ENCODE measurements at places on chromosomes 1 and 21.

DNA sequence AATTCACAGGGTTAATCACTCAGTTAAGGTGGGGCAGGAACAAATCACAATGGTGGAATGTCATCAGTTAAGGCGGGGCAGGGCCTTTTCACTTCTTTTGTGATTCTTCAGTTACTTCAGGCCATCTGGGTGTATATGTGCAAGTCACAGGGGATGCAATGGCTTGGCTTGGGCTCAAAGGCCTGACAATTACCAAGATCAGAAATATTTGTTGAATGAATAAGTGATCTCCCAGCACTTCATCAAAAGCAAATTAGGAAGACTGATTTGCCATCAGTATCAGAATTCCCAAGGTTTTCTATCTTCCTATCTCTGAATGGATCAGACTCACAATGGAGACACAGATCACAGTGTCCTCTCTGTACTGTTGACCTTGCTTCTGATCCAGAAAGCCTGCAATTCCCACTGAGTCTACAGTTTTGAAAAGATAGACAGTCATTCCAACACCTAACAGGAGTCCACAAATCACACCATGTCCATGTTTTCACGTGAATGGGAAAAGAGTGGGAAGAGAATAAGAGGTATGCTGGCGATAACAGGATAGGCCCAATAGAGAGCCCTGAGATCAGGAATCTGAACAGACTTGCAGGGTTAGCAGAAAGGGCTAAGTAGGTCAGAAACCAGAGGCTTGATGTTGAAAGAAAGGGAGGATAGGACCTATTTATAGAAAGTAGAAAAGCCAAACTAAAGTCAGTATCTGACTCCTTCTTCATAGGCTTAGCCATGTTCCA, 75.3 kb downstream of the KCNK1 start:
- no peak for DNase-seq

- DNase-seq: peak; percentile 49
Observed at GRCh38 chr1:156336242-156336641, 1.9 kb downstream of the CCT3 start.

GRCh38 chr1:94247138-94248094, 10.0 kb upstream of the ARHGAP29 start:
- peak; percentile 20 for DNase-seq

DNA sequence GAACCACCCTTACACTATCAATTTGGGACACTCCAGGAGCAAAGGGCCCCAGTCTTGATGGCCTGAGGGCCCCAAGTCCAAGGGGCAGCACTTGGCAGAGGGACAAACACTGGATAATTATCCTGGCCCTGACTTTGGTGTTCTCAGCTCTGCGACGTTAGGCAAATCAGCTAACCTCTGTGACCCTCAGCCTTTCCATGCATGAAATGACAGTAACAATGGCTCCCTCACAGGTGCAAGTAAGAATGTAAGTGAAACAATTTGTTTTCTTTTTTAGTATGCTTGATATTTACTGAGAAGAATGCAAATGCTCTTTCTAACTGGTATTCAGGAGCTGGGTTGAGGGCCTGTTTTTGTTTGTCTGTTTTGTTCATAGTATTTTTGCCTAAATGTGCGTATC, 61.6 kb upstream of the PRDX6 start:
- no peak for DNase-seq

DNA sequence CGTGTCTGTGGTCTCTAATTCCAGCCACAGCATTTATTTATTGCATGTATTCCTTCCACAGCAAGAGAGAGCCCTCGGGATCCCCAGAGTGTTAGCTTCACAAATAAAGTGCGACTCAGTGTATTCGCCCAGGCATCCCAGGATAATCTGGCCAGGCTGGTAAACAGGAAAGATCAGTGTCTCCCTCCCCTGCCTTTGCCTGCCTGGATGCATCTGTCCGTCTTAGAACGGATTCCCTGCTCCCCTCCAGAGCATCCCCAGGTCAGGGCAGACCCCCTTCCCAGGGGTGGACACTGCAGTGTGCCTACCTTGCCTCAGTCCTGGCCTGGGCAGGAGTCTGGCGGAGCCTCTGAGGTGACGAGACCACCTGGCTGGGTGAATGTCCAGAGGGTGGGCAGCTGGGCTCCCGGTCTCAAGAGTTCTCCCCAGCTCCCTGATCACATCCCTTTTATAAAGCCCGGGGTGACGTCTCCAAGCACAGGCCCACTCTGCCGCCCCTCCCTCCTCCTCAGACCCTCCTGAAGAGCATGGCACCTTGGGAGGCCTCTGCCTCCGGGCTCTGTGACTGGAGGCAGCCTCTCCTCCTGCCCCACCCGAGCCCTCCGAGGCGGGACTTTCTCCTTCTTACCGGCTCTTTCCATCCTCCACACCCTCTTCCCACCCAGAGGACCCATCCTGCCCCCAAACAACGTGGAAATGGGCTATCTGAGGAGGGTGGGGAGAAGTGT, at the start of gene KISS1:
Gene KISS1, minus strand, starts transcription at position 424 of the 728 bp plus-strand sequence. CDS start 3,615 bp downstream, outside the sequence.
- DNase-seq: no peak

- DNase-seq: no peak
Observed at GRCh38 chr21:39730418-39731157, 14.4 kb upstream of the IGSF5 start.

DNA sequence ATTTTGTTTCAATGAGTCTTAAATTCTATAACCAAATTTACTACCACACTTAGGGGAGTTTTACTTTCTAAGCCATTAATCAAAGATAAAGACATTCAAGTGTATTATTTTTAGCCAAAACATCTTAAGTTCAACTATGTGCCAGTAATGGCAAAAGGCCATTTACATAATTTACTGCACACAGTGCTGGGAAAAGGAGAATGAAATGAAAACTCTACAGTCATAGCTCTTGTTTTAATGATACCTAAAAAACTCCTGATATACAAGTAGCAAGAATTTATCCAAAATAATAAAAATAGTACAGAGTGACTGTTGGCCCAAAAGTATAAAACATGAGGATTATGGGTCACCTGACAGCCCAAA, 42.4 kb upstream of the C1orf198 start:
- DNase-seq: no peak

DNA sequence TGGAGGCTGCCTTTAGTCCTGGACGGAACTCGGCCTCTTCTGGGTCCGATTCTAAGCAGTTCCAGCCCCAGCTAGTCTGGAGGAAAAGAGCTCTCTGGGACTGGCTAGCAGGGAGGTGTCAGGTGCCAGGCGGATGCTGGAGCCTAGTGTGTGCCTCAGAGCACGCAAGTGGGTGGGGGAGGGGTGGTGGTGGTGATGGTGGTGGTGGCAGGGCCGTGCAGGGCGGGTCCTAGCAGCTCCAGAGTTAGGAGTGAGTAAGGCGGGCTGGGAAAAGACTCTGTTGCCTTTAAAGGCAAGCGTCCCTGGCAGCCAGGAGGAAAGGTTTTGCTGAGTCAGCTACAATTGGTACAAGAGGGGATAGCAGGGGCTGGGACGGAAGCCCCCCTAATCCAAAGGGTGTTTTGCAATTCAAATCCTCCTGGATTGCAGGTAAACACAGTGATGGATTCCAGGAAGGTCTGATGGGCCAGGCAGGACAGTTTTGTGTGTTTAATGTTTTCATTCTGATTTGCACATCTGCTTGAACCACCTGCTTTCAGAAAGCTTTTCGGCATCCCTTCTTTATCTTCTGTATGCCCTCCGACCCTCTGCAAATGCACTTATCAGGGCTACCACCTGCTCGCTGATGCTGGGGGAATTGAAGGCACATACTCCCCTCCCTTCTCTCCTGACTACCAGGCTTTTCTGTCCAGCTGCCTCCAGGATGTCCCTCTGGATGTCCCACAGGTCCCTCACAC, 4.1 kb upstream of the SLC2A1 start:
- DNase-seq: peak; percentile 85

DNA sequence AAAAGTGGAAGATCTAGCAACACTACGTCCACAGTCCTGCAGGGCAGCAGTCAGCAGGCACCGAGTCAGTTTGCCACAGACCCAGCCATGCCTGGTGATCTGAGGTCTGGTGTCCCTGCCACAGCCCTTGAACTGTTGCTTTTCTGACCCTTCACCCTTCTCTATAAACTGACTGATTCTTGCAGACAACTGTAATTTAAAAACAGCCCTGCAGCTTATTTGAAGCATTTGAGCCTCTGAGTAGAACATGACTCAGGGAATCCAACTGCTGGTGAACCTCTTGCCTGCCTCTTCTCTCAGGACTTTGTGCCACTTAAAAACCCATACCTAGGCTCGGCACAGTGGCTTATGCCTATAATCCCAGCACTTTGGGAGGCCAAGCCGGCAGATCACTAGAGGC, 107.2 kb downstream of the EDEM3 start:
- DNase-seq: no peak

GRCh38 chr1:87826681-87827251, 498.1 kb downstream of the LMO4 start:
- DNase-seq: peak; percentile 96

GRCh38 chr1:240672132-240672811, 60.3 kb upstream of the GREM2 start:
- DNase-seq: no peak

DNA sequence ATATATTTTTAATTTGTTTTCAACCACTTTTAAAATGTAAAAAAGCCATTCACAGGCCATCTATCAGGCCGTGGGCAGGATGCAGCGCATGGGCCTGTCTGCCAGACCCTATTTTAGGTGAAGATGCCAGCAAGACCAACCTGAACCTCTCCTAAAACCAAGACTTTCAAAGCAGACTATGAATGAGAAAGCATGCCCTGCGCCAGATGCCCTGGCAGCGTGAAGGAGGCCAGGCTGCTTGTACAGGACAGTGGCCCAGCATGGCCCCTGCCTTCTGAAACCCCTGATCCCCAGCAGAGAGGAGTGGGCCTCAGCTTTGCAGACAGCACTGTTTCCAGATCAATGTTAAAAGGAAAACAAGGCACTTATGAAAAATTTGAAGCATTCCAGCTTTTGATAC, 31.6 kb downstream of the WDR4 start:
- no peak for DNase-seq

DNA sequence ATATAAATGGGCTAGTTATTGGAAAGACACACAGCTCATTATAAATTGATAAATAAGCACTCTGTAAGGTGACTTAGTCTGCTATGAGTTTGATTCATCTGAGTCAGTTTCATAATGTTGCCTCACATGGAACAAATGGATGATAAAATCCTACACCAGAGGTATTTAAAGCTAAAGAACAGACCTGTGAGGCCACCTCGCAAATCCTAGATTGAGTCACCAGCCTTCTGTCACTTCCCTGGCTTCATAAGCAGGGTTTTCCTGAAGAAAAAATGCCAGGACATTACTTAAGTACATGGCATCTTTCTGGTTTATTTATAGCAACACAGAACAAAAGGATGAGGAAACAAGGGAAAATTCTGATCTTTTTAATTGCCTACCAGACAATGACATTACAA, 18.4 kb downstream of the CD2 start:
- DNase-seq: no peak

DNA sequence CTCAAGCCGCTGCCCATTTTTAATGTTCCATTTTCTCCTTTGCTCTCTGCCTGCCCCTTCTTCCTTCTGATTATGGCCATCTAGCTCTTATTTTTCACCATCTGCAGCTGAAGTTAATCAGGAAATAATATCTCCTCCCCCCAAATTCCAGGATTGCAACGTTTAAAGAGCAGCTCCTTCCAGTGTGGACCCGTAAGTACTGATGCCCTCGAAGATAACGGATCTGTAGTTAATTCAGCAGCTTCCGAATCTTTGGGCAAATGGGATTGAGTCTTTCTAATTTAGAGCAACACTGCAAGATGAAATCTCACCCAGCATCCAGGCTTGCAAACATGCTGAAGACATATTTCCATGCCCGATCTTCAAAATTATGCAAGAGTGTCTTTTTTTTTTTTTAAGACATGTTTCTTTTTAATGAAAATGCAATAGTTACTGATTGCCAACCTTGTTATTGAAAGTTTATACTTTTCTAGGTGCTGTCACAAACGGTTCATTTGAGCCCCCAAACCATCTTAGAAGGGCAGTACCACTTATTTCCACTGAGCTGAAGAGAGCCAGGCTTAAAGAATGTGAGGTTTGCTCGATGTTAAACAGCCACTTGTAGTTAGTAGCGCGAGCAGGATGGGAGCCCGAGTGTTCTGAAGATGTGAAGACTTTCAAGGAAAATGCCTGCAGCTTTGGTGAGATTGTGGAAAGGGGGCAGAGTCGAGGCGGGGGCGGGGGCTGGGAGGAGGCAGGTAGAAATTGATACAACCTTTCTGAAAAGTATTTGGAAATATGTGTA, 10.9 kb upstream of the RCAN3 start:
- DNase-seq: no peak

DNA sequence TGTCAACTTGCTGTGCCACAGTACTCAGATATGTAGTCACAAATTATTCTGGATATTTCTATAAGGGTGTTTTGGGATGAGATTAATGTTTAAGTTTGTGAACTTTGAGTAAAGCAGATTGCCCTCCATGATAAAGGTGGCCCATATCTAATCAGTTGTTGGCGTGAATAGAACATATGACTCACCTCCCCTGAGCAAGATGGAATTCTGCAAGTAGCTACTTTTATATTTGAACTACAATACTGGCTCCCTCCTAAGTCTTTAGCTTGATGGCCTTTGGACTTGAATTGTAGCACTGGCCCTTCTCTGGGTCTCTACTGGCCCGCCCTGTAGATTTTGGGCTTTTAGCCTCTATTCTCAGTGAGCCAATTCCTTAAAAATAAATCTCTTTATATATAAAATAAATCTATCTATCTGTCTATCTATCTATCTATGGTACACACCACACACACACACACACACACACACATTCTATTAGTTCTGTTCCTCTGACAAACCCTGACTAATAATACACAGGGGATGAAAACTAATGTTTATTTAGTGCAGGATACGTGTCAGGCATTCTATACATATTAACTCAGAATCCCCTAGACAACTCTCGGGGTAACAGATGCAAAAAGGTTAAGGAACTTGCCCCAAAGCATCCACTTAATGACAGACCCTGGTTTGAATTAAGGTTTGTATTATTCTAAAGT, 37.9 kb upstream of the PDC start:
- no peak for DNase-seq

DNA sequence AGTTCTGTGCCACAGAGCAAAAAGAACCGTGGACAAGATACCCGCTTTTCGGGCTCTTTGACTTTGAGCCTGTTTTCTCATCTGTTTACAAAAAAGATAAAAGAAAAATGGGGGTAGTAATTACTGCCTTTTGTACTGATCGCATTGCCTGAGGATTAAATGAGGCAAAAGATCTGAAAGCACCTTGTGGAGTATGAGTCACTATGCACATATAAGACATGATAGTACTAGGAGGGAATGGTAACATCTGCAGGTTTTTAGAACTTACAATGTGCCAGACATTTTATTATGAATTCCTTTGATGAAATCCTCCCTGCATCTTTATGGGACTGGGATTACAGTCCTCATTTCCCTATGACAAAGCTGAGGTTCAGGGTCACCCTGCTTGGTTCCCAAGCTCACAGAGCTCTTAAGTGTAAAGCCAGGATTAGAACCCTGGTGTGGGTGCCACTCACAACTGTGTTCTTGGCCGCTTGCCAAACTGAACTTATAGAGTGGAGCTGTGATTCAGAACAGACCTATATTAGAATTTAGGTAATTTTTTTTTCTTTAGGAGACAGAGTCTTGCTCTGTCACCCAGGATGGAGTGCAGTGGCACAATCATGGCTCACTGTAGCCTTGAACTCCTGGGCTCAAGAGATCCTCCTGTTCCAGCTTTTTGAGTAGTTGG, 1.8 kb downstream of the DISC1 start:
- peak; percentile 32 for DNase-seq
